ENCODE measurements at places on chromosomes 4 and X. TPM values are rescaled to one million over a fixed set of nuclear protein-coding genes. Genes with fewer than 3 reads are reported as not detected.

DNA sequence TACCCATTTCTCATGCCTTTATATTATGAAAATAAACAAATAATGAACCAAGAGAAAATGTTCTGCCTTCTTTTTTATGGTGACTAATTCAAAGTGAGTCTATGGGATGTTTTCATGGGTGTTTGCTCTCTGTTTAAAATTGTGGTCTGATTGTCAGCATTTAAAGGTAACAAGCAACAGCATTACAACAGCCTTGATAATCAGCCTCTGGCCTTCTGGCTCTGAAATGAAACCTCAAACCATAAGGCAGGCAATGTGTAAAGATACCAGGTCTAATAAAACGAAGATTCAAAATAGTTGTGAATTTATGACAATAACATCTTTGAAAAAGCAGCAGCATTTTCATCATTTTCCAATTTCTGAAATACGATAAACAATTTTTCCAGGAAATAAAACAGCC lies 63.7 kb downstream of the FAM13A start:
- DNase-seq = no peak

- no peak for DNase-seq
Observed at GRCh38 chr4:85498068-85498733, 23.3 kb downstream of the ARHGAP24 start.

DNA sequence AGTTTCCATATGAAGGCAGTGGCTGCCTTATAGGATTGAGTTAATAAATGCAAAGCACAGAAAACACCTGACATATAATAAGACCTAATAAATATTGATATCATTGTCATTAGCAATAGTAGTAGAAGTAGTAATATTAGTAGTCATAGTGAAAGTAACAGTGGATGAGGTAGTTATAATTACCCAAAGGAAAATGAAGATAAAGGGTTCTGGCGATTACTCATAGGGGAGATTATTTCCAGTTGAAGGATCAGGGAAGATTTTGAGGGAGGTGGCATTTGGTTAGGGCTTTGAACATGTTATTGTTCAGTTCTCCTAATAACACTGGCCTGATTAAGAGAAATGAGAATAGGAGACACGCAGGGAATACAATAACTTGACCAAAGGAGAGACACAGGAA lies 131.9 kb upstream of the GPRIN3 start:
- no peak for DNase-seq

RTL9 gene
- 0.06 TPM for total RNA-seq

DNA sequence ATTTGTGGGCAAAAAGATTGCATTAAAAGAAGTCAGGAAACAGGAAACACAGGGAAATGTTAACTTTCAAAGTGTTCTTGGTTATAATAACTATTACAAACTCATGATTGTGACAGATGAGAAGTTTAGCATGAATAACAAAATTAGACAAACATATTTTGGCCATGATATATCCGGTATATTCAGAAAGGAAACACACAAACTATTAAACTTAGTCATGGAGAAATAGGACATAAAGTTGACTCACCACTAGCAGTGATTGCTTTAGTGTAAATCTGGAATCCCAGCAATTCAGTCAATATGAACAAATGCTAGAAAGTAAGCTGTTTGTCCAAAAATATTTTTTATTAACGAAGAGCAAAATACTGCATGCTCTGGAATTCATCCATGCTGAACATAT lies 1299.9 kb downstream of the C4orf33 start:
- DNase-seq = no peak

LRCH2 gene
- total RNA-seq = 0.43 TPM

- DNase-seq = no peak
Observed at GRCh38 chr4:74267998-74268606, 40.2 kb upstream of the EPGN start.

DNA sequence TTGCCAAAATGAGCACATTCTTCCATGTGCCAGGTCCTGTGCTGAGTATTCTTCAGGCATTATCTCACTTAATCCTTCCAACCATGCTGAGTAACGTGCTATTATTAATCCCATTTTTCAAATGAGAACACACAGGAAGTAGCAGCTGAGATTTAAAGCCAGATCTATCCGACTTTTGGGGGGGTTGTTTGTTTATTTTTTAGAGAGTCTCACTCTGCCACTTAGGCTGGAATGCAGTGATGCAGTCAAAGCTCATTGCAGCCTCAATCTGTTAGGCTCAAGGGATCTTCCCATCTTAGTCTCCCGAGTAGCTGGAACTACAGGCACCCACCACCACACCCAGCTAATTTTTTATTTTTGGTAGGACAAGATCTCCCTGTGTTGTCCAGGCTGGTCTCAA lies 55.5 kb upstream of the TRIM2 start:
- no peak for DNase-seq

TLR6 gene
- 3.6 TPM for total RNA-seq

DNA sequence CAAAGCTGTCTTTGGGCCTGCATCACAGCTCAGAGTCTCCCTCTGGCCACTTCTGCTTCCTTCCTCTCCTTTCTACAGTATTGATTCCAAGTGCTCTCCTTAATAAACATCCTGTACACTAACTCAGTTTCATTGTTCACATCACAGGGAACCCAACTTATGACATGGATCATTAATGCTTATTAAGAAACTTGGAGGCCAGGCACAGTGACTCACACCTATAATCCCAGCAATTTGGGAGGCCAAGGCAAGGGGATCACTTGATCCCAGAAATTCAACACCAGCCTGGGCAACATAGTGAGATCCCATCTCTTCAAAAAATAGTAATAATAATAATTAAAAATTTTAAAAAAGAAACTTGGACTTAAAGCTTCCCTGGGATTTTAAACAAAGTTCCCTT lies 89.2 kb upstream of the EFHC2 start:
- no peak for DNase-seq

DNA sequence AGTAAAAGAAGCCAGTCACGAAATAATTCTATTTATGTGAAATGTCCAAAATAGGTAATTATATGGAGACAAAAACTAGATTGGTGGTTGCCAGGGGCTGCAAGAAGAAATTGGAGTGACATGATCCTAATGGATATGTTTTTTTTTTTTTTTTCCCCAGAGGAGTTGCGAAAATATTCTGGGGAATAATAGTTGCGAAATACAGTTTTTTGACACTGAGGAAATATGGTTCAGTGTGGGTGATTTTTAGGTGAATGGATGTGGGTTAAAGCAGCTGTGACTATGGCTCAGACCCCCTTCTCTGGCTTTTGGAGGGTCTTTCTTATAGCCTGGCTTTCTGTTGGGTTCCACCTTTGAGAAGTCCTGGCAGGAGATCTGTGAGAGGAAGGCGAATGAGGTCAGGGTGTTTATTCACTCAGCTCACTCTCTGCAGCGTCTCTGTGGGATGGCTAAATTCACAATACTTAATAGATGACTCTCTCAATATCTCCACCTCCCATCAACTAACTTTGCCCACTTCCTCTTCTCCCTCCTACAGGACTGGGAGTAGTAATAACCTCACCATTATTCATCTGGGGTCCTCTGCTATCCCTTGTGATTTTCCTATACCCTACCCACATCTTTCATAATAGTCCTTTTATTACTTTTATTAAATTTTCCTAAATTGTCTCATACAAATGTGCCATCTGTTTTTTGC lies 15.3 kb upstream of the RAB9B start:
- DNase-seq = no peak

GRCh38 chrX:32798990-32799389 lies 412.4 kb downstream of the DMD start:
- no peak for DNase-seq

DNA sequence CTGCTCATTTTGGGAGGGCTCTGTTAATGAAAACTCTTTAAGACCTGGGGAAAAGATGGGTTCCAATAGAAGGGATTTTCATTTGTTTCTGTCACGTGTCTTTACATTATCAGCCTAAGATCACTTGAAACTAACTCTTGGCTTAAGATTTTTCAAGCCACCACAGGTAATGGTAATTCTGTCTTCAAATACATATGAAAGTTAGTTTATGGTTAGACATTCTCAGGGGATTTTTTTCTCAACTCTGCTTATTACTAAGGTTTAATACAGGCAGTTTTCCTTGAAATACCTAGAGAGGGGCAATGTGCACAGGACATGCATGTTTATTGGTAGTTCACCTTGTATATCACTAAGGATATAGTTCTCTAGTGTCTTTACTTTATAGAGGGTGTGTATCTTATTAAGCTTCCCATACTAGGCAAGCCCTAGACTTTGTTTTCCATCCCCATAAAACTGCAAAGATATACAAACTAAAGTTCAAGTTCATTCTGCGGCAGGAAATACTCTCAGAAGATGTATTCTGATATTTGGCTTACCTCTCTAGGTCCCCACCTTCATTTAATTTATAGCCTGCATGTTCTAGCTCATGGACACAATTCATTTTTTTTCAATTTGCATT lies 38.2 kb upstream of the MYOZ2 start:
- no peak for DNase-seq

DNA sequence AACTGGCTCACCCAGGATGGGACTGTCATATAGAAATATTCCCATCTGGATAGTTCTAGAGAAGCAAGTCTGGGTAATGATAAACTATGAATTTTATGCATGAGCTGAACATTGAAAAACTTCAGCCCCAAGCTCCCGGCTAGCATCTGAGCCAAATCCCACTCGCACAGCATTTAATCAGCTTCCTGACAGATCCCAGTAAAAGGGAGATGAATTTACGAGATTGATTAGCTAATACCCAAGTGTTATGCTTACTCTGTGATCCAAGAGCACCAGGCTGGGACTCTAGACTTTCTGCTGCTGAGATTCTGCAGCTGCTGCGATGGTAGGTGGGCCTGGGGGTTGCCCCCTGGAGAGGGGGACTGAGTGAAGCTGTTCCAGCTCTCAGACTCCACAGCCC lies 28.0 kb downstream of the FRMPD3 start:
- DNase-seq = no peak

SPIN2A gene
- 1.1 TPM for total RNA-seq

GRCh38 chr4:26493461-26493860 lies 3.2 kb upstream of the CCKAR start:
- no peak for DNase-seq

- DNase-seq = no peak
Observed at GRCh38 chr4:142372530-142373260, 473.4 kb downstream of the INPP4B start.

GABRB1 gene
- 0.84 TPM for total RNA-seq

DNA sequence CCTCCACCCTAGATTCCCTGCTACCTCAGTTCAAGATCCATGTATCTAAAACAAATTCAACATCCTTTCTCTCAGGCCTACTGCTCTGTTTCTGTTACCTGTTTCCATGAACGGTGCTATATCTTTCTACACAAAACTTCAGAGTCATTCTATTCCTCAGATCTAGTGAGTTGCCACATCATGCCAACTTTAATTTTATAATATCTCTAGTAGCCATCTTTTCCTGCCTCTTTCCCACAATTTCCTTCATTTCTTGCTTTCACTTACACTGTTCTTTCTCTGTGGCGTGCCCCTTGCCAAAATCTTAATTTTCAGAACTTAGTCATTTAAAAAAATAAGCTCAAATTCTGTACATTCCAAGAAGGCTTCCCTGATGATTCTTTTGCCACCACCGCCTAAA lies 15.2 kb downstream of the GUCY1A1 start:
- no peak for DNase-seq

GRCh38 chrX:131735127-131735526 lies 191.3 kb downstream of the OR13H1 start:
- no peak for DNase-seq

DNA sequence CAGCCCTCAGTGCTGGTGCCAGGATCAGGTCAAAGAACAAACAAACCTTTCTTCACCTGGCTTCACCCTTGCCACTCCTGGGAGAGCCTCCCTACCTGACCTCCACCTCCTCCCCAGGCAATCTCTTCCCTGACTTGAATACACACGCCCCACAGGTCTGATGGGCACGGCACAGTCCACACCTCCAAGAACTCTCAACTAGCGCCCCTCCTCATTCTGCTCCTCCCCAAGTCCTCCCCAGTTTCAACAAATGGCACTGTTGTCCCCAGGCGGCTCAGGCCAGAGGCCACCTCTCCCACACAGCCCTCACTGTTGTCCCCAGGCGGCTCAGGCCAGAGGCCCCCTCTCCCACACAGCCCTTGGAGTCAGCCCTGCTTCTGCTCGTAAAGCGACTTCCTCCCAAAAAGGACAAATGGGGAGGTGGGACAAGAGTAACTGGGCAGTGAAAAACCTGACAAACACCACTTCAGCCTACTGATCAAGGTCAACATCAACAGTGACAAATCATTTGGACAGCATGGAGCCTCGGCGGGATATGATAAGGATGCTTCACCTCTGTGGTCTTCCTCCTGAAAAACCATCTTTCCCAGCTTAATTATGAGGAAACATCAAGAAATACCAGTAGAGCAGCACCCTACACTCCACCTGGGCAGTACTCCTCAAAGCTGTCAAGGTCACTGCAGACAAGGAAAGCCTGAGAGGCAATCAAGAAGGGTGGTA lies 2.9 kb downstream of the LETM1 start:
- peak; percentile 63 for DNase-seq

GRCh38 chrX:51802917-51803688 lies 59.9 kb downstream of the GSPT2 start:
- peak; percentile 67 for DNase-seq

All from mucosa of descending colon (tissue), 3 donors.